ENCODE measurements at places on chromosomes 5 and 9. TPM values are rescaled to one million over a fixed set of nuclear protein-coding genes. Genes with fewer than 3 reads are reported as not detected.
A peak's percentile ranks its signal among the peaks of the same experiment; 100 is the strongest.

- no peaks in the 10 kb centered on the region for H3K36me3 ChIP-seq
- no peak overlapping the region for H3K4me3 ChIP-seq
- DNase-seq = no peak
- H3K4me1 ChIP-seq = no peaks in the 10 kb centered on the region
- H3K27me3 ChIP-seq = no peaks in the 10 kb centered on the region
Observed at GRCh38 chr5:139852696-139853095, 57.1 kb downstream of the PSD2 start.

DNA sequence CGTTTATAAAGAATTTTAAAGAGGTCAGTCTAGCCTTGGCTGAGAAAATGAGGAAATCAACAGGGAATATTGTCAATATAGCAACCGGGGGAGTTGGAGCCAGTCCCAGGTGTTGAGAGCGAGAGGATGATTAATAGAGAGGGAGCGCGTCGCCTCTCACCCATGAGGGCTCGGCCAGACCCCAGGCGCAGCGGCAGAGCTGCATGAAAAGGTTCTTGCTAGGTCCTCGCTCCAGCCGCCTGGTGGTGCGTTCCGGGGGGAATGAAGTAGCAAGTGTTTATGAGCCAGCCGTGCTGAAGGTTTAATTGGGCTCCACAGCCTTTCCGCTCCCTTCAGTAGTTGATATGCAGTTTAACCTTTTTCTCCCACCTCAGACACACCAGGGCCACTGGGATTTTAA, 167.3 kb upstream of the IRX1 start:
- no peak overlapping the region for H3K27ac ChIP-seq
- DNase-seq = no peak

DNA sequence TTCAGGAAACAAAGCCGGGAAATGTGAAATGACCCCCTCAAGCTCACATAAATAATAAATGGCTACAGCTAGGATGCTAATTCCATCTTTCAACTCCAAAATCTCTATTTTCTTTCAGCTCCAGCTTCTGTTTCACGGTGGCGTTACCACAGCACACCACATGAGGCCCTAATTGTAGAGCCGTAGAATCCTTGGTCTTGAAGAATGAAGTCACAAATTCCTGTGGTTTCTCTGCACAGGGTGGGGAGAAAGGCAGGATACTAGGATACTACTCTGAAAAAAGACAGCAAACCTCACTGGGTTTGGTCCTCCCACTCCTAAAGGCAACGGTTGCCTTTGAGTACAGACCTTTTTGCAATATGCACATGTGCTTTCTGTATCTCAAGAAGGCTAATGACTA, 13.9 kb upstream of the RARS1 start:
- no peaks in the 10 kb centered on the region for H3K4me1 ChIP-seq
- DNase-seq = no peak
- no peak overlapping the region for H3K27ac ChIP-seq
- H3K27me3 ChIP-seq = no peaks in the 10 kb centered on the region
- no peaks in the 10 kb centered on the region for H3K36me3 ChIP-seq

GRCh38 chr5:178392386-178392785, 159.8 kb upstream of the PHYKPL start:
- no peak overlapping the region for H3K27ac ChIP-seq
- H3K27me3 ChIP-seq = no peaks in the 10 kb centered on the region
- H3K36me3 ChIP-seq = no peaks in the 10 kb centered on the region
- DNase-seq = no peak
- no peak overlapping the region for H3K4me3 ChIP-seq

- H3K4me1 ChIP-seq = no peaks in the 10 kb centered on the region
- no peak overlapping the region for H3K27ac ChIP-seq
- H3K36me3 ChIP-seq = no peaks in the 10 kb centered on the region
- DNase-seq = no peak
Observed at GRCh38 chr5:150208187-150209098, 18.6 kb downstream of the SLC6A7 start.

- H3K27me3 ChIP-seq = no peaks in the 10 kb centered on the region
- no peak overlapping the region for H3K27ac ChIP-seq
- H3K4me3 ChIP-seq = no peak overlapping the region
Observed at GRCh38 chr9:132531195-132531594, 51.2 kb upstream of the BARHL1 start.

DNA sequence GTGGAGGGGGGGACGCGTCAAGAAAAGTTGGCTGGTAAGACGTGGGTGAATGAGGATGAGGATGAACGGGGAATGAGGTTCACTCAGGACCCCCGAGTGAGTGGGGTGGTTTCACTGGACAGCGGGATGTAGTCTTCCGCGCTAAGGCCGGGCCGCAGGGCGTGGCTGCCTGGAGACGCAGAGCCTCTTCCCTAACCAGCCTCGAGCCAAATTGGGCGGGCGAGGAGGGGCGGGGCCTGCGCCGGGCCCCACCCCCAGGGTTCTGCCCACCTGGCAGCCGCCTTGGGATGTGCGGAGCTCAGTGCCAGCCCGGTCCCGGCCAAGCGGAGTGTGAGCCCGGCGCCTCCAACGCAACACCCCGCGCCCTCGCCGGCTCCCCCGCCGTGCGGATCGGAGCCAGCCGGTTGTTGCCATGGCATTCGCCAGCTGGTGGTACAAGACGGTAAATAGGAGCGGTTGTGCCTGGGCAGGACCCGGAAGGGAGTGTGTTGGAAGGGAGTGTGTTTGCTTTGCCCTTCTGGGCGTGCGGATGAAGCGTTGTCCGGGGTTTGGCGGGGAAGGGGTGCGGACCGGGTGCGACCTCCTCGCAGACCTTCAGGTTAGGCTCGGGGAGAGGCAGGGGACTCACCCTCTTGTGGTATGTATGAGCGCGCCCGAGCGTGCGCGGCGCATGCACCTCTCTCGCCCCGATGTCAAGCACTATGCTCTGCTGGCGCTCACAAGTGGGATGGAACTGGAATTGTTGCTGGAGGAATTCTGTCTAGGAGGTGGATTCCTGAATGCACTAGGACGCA, 746 bp downstream of the CAST start:
- H3K36me3 ChIP-seq = no peaks in the 10 kb centered on the region
- peak overlapping the region; percentile 97 for H3K4me3 ChIP-seq
- no peaks in the 10 kb centered on the region for H3K27me3 ChIP-seq
- peak overlapping the region; percentile 99 for H3K27ac ChIP-seq

GRCh38 chr9:101639311-101639710, 44.5 kb upstream of the PPP3R2 start:
- H3K27me3 ChIP-seq = no peaks in the 10 kb centered on the region
- H3K4me3 ChIP-seq = no peak overlapping the region
- H3K27ac ChIP-seq = no peak overlapping the region
- H3K4me1 ChIP-seq = no peaks in the 10 kb centered on the region
- no peak for DNase-seq

DNA sequence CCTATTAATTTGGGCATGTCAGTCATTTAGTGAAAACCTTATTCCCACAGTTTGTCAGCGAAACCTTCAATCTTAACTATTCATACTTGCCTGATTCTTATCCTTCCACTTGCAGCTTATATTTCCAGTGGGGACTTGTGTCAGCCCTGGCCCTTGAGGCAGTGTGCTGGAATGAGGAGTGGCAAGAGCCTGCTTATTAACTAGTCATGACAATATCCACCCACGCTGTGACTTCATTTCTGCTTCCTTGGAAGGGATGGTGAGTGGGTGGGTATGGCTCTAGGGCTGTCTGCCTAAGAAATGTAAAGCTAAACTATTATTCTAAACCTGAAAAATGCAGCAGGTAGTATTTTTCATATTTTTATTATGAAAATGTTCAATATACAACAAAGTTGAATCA, 34.0 kb upstream of the LURAP1L start:
- H3K27me3 ChIP-seq = no peaks in the 10 kb centered on the region
- no peaks in the 10 kb centered on the region for H3K4me1 ChIP-seq
- H3K4me3 ChIP-seq = no peak overlapping the region
- H3K36me3 ChIP-seq = no peaks in the 10 kb centered on the region
- no peak overlapping the region for H3K27ac ChIP-seq

PDZD2 gene
- total RNA-seq = 4.5 TPM

Data from thoracic aorta (tissue), 2 donors.